Activated naive CD4-positive, alpha-beta T cell (primary cell): ENCODE measurements at places on chromosomes 7 and 10.

GRCh38 chr7:33563651-33564050 is 341.7 kb upstream of the BMPER start:
- DNase-seq, result no peak

DNA sequence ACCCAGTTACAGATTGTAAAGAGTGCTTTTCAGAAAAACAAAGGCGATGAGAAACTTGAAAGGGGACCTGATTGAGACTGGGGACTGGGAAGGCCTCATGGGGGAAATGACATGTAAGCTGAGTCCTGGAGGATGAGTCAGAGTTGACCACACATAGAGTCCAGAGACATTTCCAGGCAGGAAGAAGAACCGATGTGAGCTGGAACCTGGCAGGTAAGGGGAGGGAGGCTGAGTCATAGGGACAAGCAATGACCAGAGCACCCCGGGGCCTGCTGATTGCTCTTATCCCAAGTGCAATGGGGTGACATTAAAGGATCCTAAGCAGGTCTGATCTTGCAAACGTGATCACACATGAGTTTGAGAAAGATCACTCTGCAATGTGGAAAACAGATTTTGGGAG is 11.7 kb downstream of the TLL2 start:
- no peak for DNase-seq

GRCh38 chr10:14625765-14626525 is 148.8 kb downstream of the FAM107B start:
- DNase-seq, result no peak

GRCh38 chr7:151062399-151063211 is 3.2 kb downstream of the SLC4A2 start:
- DNase-seq, result no peak

DNA sequence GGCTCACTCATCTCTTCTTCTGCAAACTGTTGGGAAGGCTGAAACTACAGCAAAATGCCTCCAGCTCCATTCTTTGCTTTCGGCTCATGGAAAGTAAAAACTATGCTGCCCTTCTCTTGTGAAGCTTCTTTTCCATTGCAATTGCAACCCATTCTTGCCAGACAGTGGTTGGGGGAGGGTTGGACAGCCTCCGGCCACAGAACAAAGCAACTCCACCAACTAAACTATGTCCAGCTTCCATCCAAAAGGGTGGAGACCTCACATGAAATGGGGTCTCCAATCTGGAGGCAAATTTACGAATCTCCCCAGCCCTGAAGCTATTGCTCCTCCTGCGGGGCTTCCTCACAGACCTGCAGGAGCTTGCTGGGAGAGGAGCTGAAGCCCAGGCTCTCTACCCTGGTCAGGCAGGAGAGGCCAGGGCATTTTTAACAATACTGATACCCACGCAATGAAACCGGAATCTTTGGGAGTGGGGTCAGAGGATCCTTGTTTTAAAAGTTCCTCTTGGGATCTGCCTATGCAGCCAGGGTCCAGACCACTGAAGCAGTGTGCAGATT is 549 bp downstream of the GPNMB start:
- no peak for DNase-seq

- no peak for DNase-seq
Measured at GRCh38 chr10:25076506-25077177, 60.2 kb downstream of the THNSL1 start.

DNA sequence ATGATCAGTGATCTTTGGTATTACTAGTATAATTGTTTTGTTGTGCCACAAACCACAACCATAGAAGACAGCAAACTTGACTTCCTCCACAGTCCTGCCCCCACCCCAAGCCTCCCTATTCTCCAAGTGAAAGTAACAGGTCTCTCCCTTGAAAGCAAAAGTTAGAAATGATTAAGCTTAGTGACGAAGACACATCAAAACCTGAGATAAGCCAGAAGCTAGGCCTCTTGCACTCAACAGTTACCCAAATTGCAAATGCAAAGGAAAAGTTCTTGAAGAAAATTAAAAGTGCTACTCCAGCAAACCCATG is 7.5 kb downstream of the SAR1A start:
- no peak for DNase-seq

GRCh38 chr7:101913851-101914250 is 96.4 kb downstream of the CUX1 start:
- DNase-seq, result no peak

DNA sequence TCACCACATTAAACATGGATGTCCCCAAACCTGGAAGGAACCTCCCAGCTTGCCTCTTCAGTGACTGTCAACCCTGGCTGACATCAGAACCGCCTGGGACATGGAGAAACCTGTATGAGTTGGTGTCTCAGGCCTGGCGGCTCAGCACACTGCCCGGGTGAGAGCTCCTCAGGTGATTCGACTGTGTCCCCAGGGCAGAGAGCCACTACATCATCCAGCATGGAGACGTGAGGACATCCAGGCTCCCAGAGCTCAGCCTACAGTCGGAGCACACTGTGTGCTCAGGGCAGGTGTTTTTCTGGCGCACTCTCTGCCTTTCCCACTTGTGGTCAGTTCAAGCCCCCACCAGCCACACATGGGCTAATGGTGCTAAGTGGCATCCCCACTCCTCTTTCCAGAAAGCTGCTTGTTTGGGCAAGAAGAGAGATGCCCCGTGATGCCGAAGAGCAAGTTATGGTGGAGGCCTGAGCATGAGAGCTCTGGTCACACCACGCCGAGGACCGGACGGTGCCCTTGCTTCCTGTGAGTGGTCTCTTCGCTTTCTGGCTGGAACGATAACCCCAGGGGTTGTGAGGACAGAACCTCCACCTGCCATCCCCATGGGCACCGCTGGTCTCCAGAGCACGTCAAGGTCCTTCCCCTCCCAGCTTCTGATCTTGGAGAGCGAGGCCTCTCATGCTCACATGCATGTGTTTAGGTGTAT is 38.5 kb downstream of the AMZ1 start:
- no peak for DNase-seq

GRCh38 chr7:151226875-151227782 is at the start of gene ABCF2:
TSS of gene ABCF2 (minus strand) at chr7:151227205. CDS start at chr7:151226458, 747 bp downstream.
- DNase-seq, result peak; percentile 96

DNA sequence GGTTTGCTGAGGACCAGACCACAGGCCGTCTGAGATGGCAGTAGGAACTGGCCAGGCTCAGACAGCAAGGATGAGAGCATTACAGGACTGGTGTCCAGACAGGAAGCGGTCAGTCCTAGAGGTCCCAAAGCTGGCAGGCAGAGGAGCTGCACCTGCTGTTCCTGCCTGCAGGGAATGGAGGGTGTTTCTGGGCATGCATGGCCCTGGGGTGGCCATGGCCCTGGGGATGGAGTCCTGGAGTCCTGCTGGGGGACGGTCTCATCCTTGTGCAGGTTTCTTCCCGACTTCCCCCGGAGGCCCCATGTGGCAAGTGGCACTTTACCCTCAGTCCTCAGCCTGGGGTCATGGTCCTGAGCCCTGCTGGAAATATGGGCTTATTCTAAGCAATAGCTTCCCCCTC is 274.9 kb upstream of the ADARB2 start:
- no peak for DNase-seq

GRCh38 chr7:134780166-134780828 is 863 bp downstream of the CALD1 start:
- DNase-seq, result no peak

GRCh38 chr10:47043928-47044538 is 132.8 kb downstream of the PTPN20 start:
- no peak for DNase-seq

DNA sequence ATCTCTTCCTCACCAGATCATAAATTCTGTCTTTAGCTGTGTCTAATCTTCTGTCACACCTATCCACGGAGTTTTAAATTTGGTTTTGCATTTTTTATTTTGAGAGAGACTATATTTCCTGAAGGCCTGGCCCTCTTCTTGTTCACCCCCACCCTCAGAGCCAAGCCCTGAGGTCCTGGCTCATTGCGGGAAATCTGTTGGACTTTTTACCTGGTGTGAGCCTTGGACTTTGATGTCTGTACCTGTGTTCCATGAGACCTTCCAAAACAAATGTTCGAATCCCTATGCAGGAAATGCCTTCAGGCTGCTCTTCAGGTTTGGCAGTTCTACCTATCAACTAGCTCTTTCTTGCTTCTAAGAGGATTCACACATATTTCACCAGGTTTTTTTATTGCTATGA is 175.2 kb upstream of the GRB10 start:
- DNase-seq, result no peak

DNA sequence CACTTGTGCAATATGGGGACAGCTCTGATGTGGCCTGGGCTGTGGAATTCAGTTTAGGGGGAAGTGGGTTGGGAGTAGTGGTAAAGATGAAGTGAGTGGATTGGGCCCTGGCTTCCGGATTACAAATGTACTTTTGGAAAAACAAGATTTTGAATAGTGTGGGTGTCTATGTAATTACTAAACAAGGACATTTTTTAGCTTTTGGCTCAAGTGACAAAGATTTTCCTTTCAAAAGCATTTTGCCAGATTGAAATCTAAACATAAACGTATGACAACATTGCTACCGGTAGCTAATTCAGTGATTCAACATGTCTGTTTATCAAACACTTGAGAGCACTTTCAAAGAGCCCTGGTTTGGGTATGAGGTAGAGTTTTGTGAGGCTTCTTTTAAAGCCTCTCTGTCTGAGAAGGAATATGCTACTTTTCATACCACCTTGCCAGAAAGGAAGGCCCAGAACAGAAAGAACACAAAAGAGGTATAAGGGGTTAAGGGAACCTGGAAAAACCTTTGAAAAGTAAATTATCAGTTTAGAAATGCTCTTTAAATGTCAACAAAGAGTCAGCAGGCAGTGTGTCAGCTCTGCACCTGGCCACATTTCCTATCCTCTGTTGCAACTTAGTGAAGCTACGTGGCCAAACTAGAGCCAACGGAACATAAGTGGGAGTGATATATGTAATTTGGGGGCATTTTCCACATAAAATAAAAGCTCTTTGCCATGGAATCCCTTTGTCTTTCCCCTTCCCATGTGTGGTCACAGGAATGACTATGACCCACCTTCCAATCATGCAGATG is 516.1 kb downstream of the NRG3 start:
- DNase-seq, result no peak

DNA sequence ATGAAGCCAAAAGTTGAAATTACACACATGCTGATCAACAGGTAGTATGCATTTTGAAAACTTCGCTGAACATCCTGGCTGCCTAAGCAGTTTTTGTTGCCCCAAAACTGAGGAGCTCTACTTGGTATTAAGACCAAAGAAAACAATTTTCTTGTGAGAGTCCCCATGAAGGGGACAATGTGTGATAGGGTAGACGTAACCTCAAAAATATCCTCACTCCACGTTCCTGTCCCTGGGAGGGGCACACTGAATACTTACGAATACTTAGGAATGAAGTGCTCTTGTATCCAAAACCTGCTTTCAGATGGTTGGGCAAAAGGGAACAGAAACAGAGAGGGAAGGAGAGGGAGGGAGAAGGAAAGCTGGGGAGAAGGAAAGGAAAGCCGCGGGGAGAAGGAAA is 24.7 kb downstream of the CCDC6 start:
- DNase-seq, result no peak

- DNase-seq, result no peak
Measured at GRCh38 chr10:98910546-98910945, 325.1 kb downstream of the HPSE2 start.

- no peak for DNase-seq
Measured at GRCh38 chr10:61390851-61391250, 62.3 kb downstream of the TMEM26 start.

DNA sequence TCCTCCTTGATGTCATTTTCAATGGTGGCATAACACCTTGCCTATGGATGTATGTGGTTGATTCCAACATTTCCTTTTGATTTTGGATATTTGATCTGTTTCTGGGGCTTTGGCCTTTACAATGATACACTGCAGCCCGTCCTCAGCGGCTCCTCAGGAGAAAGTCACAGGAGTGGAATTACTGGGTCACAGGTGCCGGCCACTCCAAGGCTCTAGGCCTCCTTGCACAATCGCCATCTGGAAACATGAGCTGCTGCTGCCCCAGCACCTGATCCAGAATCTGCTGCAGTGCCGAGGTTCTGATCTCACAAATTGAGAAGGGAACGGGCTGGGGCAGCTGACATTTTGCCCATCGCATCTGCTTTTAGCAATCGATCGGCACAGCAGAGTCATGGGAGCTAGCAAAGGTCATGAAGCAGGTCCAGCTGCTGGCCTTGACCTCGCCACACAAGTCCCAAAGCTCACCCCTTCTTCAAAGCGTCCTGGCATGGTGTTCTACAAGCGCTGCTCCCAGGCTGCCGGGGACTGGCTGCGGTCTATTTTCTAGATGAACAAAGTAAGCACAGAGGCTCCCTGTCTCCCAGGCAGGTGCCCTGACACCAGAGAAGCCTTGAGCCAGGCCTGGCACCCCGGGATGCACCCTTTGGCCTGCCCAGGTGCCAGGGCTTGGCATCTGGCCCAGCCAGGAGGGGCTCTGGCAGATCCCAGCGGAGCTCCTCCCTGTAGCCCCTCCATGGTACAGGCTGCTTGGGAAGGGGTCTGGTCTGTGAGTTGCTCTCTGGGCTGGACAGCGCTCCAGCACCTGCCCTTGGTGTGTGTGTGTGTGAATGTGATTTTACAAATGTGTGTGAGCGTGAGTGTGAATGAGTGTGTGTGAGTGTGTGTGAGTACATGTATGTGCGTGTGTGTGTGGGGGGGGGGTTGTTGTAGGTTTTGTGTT is 201.8 kb downstream of the GLRX3 start:
- no peak for DNase-seq

DNA sequence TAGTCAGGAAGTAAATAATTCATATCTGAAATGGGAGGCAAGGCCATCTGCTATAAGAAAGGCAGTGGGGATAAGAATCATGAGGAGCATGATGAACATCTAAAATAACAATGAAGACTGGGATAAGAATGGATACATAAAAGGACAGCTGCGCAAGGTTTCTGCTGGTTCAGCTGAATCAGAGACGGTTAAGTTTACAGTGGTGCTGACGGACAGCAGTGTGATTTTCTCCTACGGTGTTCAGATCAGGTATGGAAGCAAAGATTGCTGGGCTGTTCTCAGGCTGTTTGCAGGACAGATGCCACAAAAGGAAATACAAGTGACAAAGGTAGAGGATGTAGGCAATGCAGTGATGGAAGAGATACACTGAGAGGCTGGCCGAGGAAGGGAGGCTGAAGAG is 8.4 kb downstream of the CYCS start:
- DNase-seq, result no peak

GRCh38 chr7:131238347-131238931 is 89.2 kb upstream of the MKLN1 start:
- DNase-seq, result no peak

- no peak for DNase-seq
Measured at GRCh38 chr10:66218289-66218688, 707.5 kb upstream of the LRRTM3 start.

- DNase-seq, result no peak
Measured at GRCh38 chr7:123823898-123824753, 20.8 kb upstream of the HYAL4 start.

- no peak for DNase-seq
Measured at GRCh38 chr10:44993226-44993921, 7.3 kb upstream of the ZNF22 start.

GRCh38 chr10:26665080-26666048 is 32.1 kb upstream of the PDSS1 start:
- no peak for DNase-seq

DNA sequence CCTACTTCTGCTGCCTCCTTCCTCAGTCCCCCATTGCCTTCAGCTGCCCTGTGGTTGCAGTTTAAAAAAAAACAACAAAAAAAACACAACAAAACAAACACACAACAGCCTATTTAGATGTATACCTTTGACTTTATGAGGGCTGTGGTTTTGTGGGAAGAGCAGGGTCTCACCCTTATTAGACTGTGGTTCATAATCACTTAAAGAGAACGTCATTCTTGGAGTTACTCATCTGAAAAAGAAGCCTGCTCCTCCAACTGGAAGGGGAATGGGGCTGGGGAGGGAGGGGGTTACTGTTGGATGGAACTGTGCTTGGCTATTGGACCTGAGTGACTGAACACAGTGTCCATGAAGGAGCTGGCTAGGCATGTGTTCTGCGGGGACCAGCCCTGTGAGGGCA is 48.1 kb downstream of the SDK1 start:
- no peak for DNase-seq
